GM13977 (cell line): ENCODE measurements at places on chromosomes 6 and 20.
A peak's percentile ranks its signal among the peaks of the same experiment; 100 is the strongest.

- DNase-seq = no peak
These were observed 74.8 kb downstream of the GCNT2 start for GRCh38 chr6:10595731-10596664.

DNA sequence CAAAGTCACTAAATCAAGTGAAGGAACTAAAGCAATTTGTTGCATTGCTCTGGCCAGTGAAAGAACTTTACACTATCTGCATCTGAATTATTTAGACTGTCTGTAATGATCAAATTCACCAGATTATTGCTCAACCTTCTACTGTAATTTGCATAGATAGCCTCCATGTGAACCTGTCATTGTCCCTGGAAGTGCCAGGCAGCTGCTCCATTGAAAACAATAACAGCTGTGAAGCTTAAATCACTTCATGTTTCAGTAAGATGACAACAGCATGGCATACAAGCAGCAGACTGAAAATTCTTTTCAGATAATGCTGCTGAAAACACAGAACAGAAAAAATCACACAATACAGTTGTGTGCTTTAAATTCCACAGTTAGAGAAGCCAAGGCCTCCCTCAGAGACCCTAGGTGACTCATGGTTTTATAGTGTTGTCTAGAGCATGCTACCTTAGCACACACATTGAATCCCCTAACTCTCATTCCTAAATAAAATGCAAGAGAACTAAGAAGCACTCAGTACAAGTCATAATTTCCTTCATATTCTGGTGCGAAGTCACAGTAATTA, 248.9 kb downstream of the TPBG start:
- no peak for DNase-seq

GRCh38 chr6:84773431-84774156, 9.2 kb upstream of the TBX18 start:
- no peak for DNase-seq

- DNase-seq = no peak
These were observed 70.1 kb upstream of the BMP2 start for GRCh38 chr20:6697228-6697972.

GRCh38 chr6:11653028-11653583, 115.6 kb downstream of the TMEM170B start:
- peak; percentile 63 for DNase-seq

DNA sequence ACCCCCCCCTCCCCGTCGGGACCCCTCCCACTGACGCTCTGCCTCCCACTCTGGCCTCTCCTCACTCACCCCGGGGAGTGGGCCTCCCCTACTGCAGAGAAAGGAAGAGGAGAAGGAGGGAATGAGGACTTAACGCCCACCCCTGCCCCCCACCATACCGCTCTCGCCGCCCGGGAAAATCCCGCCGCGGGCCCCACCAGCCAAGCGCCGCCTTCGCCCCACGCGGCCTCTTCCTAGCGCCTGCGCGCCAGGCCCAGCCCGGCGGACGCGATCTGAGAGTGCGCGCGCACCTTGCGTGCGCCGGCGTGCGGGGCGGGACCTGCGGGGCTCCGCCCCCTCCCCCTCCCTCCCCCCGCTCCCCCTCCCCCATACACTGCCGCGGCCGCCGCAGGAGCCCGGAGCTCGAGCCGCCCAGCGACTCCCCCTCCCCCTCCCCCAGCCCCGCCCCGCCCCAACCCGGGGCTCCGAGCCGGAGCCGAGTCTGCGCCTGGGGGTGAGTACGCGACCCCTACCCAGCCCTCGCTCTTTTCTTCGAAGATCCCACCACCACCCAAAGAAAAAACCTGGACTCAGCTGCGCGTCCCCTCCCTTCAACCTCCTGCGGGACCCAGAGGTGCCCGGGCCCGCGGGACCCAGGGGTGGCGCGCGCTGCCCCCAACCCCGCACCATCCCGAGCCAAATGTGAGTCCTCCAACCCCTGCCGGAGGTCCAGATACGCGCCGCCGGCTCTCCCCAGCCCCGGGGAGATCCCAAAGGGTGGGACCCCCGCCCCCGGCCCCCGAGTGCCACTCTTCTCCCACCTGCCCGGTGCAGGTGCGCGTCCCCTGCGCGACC, at the start of the genes MRPL14 and TMEM63B:
MRPL14 (minus strand) TSS at position 267 of the 834 bp plus-strand sequence. CDS start 10,841 bp downstream, outside the sequence.
TMEM63B (plus strand) TSS at position 369 of the 834 bp plus-strand sequence. CDS start 7,031 bp downstream, outside the sequence.
- DNase-seq = peak; percentile 100
